ENCODE measurements at places on chromosomes 2 and 18.

DNA sequence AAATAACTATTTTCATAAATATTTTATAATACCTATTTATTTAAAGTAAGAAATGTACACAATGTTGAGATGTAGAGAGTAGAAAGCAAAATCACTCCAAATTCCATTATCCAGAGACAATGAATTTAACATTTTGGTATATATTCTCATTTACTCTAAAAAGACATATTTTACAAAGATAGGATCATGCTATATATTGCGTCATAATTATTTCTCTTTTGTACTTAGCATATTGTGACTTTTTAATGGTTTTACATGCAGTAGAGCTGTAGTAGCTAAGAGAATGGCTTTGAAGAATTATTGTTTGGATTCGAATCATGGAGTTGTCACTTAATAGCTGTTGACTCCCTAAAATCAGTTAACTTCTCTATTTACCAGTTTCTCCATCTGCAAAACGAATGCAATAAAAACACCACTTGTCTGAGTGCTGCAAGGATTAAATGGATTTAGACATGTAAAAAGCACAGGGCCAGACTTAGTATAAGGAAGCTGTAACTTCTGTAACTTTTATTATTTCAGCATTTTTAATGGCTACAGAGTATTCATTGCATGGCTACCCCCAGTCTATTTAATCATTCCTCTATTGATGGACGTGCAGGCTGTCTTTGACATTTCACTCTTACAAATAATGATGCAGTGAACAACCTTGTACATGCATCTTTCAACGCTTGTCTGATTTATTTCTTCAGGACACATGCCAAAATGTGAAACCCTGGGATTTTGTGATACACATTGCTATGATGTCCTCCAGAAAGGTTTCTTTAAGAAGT is 33.2 kb downstream of the KCNS3 start:
- no peak for DNase-seq

DNA sequence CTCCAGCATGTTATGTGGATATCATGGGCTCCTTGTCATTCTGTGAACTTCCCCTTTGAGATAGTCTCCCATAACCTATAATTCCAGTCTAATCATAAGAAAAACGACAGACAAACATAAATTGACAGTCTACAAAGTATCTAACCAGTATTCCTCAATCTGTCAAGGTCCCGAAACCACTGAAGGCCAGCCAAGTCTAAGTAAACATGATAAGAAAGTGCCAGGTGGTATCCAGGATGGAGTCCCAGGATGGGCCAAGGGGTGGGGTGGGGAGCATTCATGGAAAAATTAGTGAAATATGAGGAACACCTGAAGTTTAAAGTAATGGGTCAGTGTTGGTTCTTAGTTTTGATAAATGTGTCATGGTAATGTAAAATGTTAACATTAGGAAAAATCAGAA is 355.5 kb downstream of the DPP10 start:
- DNase-seq: no peak

DNA sequence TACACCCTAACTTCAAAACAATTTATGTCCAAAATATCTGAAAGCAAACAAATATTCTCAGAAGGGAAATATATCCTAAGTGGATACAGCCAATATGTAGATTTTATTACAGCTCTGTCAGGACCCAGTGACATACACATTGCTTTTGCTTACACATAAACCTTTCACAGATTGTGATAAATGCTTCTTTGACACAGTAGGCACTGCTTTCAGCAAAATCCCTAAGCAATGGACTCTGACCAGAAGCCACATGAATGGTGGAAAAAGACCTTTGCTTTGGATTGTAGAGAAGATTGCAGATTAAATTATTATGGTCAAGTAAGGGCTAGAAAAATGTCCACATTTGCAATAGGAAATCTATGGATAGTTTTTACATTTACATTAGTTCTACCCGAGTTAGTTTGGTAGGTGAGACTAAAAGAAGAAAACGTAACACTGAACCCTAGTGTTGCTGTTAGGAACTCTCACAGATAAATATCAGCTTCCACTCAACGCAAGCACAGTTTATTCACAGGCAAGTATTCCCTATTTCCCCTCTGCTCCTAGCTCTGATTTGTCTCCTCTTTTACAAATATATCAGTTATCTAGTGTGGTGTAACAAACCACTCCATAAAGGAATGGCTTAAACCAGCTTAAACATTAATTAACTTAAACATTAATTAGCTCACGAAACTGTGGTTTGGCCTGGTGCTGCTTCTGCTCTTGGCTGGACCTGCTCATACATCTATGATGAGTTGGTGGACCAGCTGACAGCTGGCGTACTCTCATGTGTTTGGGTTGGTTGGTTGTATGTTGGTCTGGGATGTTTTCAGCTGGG is 23.6 kb upstream of the SERPINE2 start:
- DNase-seq: no peak

- no peak for DNase-seq
Observed at GRCh38 chr2:128076461-128077106, 14.4 kb upstream of the UGGT1 start.

DNA sequence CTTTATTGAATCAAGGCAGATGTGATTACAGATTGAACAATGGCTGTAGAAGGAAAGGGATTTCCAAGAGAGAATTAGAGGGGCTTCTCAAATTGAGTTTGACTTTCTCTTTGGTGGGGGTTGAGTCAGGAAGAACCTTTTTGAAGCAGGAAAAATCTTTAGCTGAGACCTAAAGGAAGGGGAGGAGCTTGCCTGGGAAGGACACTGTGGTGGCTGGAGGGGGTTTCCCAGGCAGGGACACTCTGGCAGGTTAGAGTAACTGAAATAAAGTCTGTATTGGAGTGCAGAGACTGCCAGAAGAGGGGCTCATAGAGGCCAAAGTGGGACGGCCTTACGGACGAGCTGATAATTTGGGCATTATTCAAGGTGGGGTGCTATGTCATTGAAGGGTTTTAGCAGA is 69.3 kb downstream of the NEDD4L start:
- DNase-seq: no peak

DNA sequence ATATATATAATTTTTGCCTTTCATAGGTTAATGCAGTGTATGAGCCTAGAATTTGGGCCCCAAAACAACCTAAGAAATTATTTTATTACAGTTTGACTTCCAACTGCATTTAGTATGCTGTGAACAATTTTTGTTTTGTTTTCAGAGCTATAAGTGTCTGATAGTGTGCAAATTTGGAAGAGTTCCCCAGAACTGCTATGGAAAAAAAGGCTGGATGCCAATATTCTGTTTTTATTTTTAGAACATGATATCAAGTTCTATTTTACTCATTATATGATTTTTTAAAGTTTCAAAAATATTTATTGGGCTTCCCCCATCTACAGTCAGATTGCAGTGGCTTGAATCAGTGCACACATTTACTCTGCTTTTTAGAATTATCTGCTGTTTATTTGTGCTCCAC is 42.6 kb downstream of the MRPS9 start:
- no peak for DNase-seq

DNA sequence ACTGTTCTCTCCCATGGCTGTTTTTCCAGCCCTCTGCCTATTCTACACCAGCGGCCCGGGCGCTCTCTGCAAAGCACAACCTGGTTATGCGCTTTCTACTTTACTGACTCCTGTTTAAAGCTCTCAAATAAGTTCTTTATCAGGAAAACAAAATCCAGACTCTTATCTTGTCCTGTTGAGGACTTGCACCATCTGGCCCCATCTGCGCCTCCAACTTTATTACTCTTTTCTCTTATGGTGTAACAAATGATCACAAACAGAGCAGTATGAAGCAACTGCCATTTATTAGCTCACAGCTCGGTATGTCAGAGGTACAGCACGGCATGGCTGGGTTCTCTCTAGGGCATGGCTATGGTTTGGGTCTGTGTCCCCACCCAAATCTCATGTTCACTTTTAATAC is 236.5 kb upstream of the NT5C1B start:
- no peak for DNase-seq

DNA sequence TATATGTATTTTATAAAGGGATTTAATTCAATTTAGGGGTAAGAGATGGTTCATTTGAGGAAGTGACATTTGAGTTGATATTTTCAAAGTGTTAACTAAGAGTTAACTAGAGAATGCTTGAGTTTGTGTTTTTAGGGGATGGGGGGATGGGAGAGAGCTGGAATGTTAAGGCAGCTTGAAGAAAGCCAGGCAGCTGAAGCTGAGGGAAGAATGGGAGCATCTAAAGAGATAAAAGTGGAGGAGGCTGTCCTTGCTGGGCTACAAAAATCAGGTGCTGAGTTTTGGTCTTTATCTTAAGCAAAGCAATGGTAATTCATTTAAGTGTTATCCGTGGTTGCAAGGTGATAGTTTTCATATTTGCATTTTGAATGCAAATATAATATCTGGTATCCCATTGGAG is 9.2 kb downstream of the CHST9 start:
- no peak for DNase-seq

DNA sequence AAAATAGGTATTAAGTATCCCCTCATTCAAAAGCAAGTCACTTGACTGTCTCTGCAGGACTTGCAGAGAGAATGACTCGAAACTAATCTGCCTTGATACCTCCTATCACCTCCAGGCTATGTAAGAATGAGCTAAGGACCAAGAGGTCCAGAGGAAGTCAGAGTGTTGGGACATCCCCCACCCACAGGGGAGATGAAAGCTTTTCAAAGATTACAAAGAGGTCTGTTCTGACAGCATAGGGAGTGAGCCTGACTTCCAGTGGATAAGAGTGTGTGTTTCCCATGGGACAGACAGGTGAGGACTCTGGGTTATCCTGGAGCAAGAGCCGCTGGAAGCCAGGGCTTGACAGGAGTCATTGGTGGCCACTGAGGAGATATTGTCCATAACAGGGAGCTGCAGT is 85.0 kb upstream of the TACR1 start:
- DNase-seq: no peak

DNA sequence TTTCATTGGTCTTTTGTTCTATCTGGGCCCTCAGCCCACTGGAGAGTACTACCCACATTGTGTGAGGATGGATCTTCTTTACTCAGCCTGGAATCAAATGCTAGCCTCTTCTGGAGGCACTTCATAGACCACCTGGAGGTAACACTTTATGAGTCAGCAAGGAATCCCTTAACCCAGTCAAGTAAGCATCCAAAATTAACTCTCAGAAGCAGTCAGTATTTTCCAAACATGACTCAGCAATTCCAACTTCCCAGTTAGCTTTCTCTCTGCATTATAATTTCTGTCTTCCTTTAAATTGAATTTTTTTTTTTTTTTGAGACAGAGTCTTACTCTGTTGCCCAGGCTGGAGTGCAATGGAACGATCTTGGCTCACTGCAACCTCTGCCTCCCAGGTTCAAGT is 142.7 kb downstream of the ACKR3 start:
- no peak for DNase-seq

DNA sequence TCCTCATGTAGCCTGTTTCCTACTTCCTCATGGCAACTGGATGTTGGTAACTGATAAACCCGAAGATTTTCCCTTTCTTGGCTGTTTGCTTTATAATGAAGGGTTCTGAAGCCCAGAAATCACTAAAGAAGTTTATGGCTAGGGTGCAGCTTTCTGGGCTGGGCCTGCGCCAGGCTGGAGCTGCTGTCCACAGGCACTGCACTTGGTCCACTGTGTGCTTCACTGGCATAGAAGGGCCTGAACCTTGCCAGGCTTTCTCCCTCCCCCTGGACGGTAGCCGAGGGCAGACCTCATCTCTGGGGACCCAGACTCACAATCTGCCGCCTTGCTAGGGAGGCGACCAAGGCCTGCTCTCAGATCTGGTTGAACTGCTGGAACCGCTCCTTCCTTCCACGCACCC is 133.3 kb upstream of the SPRED2 start:
- DNase-seq: no peak

DNA sequence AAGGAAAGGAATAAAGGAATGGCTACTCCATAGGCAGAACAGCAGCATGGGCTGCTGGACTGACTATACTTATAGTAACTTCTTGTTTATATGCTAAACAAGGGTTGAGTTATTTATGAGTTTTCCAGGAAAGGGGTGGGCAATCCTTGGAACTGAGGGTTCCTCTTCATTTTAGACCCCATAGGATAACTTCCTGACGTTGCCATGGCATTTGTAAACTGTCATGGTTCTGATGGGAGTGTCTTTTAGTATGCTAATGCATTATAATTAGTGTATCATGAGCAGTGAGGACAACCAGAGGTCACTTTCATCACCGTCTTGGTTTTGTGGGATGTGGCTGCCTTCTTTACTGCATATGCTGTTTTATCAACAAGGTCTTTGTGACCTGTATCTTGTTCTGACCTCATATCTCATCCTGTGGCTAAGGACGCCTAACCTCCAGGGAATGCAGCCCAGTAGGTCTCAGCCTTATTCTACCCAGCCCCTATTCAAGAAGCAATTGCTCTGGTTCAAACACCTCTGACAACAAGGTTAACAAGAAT is 98.6 kb upstream of the CABLES1 start:
- no peak for DNase-seq

- no peak for DNase-seq
Observed at GRCh38 chr2:195289081-195289480, 367.9 kb upstream of the SLC39A10 start.

GRCh38 chr2:200356857-200357384 is 50.4 kb downstream of the SPATS2L start:
- DNase-seq: no peak

GRCh38 chr2:28662044-28662443 is 89.6 kb upstream of the PPP1CB start:
- no peak for DNase-seq

GRCh38 chr2:231666171-231667095 is 41.9 kb upstream of the PTMA start:
- DNase-seq: peak; percentile 97

DNA sequence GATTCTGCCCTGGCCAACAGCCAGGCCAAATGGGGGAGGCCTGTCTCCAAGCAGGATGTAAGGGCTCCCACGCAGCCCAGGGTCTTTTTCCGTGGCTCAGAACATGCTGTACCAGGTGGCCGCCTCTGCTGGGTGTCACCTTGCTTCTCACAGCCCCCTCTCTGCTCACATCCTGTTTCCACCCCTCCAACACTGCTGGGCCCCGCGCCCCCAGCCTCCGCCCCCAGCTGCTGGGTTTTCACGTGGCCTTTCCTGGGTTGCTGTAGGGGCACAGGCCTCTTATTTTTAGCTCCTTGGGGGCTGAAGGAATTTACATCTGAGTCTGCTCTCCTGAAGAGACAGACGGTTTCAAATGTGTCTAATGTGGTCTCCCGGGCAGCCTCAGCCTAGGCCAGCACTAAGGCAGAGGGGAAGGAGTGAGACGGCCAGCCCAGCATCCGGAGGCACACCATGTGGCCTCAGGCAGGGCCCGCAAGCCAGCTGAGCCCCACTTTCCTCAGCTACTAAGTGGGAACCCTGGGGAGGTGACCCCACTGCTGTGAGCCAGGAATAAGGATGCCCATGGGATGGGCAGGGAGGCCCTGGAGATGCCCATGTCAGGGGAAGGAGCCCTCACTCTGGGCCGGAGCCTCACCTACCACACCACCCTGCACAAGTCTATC is 18.7 kb upstream of the DUSP2 start:
- DNase-seq: no peak

DNA sequence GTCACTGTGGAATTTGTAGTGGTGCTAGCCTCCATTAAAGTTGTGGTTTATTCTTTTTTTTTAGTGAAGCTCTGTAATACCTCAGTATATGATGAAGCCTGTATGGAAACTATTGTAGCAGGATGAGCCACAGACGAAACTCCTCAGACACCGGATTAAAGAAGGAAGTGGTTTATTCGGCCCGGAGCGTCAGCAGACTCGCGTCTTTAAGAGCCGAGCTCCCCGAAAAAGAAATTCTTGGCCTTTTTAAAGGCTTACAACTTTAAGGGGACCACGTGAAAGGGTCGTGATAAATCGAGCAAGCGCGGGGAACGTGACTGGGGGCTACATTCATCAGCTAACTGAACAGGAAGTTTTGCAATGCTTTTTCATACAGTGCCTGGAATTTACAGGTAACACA is 8.1 kb upstream of the CCL20 start:
- DNase-seq: no peak

- peak; percentile 68 for DNase-seq
Observed at GRCh38 chr18:9333441-9334328, 888 bp upstream of the TWSG1 start.

- DNase-seq: no peak
Observed at GRCh38 chr18:9530226-9531009, 55.1 kb downstream of the RALBP1 start.
